Fibroblast of skin of abdomen (primary cell): ENCODE measurements at places on chromosomes 16 and 17.

DNA sequence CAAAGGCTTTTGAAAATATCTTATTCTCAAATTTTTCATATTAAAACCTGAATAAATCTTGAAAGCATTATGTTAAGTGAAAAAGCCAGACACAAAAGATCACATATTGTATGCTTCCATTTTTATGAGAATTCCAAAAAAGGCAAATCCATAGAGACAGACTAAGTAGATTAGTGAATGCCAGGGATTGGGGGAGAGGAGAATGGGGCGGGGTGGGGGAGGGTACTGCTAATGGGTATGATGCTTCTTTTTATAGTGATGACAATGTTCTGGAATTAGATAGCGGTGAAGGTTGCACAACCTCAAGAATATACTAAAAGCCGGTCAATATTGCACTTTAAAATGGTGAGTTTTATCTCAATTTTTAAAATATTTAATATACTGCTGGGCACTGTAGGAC, 44.0 kb downstream of the XPO6 start:
- DNase-seq, result no peak

GRCh38 chr17:36869441-36869840, 67.8 kb upstream of the LHX1 start:
- no peak for DNase-seq

DNA sequence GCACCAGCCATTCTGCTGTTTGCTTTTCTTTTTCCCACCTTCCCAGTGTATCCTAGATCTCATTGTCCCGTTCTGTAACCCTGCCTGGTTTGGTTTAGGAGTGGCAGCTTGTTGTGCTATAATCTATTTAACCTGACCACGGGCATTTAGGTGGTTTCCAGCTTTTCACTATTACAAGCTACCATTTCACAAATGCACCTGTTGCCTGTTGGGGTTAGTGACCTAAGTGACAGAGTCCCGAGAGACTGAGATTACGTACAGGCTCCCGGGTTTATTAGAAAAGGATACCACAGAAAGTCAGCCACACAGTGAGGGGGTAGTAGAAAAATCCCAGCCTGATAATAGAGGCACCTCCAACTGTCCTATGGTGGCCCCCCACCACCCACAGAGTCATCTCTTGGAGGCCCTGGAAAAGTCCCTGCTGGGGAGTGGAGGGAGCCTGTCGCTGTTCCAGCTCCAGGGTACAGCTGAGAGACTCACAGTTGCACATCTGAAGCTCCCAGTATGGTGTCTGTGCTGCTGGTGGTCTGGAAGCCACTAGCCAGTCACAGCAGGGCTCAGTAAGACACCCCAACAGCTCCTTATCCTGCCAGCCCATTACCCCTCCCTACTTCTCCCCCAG, 21.2 kb downstream of the CLEC16A start:
- DNase-seq, result no peak

- no peak for DNase-seq
These were observed 961 bp downstream of the AMFR start for GRCh38 chr16:56424404-56424764.

DNA sequence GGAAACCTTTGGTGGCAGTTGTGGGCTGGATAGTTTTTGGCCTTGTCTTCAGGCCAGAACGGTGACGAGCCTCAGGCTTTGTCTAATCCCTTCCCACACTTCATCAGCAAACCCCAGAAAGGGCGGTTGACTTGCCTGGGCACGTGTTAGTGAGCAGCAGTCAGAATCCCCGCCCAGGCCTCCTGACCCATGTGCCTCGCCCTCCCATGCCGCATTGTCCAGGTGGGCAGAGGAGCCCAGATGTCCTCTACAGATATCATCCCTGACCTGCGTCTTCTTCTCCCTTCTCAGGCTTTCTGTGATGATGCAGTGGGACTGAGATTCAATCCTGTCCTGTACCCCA, 82.5 kb downstream of the OR1D5 start:
- no peak for DNase-seq

- peak; percentile 86 for DNase-seq
These were observed 31.4 kb downstream of the B9D1 start for GRCh38 chr17:19331134-19331533.

- peak; percentile 81 for DNase-seq
These were observed 98.9 kb downstream of the N4BP1 start for GRCh38 chr16:48511071-48511540.

DNA sequence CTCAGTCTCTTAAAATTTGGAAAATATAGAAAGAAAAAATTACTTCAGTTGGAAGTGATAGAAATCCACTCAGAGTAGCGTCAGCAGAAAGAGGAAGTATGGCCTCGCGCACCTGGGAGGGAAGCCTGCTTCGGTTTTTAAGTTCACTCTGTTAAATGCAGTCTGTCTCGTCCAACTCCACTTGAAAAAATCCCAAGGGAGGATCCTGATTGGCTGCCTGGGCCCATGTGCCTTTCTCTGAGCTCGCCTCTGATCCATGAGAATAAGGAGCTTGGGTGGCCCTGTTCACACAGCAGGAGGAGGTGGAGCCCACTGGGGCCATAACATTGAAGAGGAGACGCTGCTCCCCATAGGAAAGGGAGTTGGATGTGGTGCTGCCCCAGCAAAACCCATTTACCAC, 40.7 kb downstream of the DNAJA2 start:
- DNase-seq, result no peak

GRCh38 chr16:48125888-48126287, 29.9 kb downstream of the ABCC12 start:
- peak; percentile 27 for DNase-seq

DNA sequence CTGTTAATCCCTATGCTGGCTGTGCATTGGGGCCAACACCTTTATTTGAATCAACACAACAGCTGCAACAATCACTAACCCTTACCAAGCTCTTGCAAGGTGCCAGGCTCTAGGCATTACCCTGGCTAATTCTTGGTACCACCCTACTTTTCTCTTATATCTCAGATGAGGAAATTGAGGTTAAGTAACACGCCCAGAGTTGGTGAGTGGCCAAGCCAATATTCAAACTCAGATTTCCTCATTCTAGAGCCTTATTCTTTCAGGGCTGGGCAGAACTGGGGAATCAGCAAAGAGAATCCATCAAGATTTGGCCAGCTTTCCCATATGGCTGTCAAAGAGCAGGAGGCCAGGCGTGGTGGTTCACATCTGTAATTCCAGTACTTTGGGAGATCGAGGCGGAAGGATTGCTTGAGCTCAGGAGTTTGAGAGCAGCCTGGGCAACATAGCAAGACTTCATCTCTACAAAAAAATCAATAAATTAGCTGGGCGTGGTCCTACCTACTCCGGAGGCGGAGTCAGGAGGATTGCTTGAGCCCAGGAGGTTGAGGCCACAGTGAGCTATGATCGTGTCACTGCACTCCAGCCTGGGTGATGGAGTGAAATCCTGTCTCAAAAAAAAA, 23.7 kb downstream of the ARSG start:
- no peak for DNase-seq

DNA sequence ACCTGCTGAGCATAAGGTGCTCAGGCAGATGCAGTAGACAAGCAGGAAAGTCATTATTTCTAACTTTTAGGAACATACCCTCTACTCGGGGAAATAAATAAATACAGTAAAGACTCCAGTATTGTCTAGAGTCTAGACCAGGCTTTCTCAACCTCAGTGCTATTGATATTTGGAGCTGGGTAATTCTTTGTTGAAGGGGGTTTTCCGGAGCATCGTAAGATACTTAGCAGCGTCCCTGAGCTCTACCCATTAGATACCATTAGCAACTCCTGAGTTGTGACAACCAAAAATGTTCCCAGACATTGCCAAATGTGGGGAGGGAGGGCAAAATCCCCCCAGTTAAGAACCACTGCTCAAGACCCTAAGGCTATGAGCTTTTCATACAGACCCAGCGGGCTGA, 21.1 kb downstream of the EPOP start:
- DNase-seq, result no peak

DNA sequence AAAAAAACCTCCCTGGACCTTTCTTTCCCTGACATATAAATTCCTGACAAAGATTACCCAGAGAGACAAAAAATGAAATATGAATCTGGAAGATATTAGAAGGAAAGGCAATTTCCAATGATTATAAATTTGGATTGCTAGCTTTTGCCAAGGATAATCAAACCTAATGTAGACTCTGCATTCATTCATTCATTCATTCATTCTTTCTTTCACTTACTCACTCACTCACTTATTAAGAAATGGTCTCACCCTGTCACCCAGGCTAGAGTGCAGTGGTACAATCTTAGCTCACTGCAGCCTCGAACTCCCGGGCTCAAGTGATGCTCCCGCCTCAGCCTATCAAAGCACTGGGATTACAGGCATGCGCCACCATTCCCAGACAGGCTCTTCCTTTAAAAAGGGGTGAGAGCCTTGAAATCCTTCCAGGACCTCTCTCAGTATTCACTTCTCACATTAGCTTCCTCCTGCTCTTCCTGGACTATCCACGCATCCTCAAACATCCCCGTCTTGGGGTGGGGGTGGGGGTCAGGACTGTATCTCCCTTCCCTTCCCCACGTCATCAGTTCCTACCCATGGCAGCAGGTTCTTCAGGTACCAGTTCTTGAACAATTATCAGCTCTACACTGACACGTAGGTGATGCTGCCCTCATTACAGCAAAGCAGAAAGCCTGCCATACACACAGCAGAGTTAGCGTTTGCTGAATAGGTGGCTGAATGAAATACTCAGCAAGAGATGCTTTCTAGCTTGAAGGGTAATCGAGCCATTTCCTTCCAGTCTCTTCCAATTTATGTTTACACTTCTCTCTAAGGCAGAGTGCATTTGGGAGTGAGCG, 19.8 kb downstream of the PRPSAP1 start:
- DNase-seq, result no peak

- no peak for DNase-seq
These were observed 1.2 kb downstream of the C1QTNF8 start for GRCh38 chr16:1094601-1095449.

- DNase-seq, result peak; percentile 64
These were observed 19.8 kb downstream of the COX4I1 start for GRCh38 chr16:85819245-85819644.

- peak; percentile 70 for DNase-seq
These were observed 1.6 kb downstream of the MRM1 start for GRCh38 chr17:36602924-36603384.

- DNase-seq, result no peak
These were observed 3.0 kb downstream of the CDT1 start for GRCh38 chr16:88806491-88807111.

- DNase-seq, result peak; percentile 95
These were observed 1.5 kb downstream of the LRRC3C start for GRCh38 chr17:39928858-39929645.

DNA sequence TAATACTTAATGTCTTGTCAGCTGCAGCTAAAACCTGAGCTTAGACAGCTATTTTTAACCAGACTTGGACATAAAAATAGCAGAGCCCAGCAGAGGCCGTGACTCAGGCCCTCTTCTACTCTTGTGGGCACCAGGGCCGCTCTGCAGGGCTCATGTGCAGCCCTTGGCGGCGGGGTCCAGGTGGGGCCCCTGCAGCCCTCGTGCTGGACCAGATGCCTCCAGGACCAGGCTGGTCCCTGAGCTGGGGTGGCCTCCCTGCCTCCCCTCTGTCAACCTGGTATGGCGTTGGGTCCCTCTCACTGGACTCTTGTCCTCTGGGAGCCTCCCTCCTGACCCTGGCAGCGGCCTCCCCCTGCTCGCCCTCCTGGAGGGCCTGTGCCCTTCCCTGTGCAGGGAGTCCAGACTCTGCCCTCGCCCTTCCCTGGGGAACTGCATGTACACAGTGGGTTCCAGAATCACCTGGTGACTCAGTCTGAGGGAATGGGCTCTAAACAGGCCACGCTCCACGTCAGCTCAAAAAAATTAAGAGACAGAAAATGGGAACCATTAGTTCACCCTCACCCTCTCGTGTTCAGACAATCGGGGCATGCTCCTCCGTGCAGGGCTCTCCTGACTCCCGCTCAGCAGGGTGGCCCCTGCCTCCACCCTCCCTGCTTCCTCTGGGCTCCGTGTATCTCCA, 9.7 kb downstream of the CDK5R1 start:
- peak; percentile 85 for DNase-seq

DNA sequence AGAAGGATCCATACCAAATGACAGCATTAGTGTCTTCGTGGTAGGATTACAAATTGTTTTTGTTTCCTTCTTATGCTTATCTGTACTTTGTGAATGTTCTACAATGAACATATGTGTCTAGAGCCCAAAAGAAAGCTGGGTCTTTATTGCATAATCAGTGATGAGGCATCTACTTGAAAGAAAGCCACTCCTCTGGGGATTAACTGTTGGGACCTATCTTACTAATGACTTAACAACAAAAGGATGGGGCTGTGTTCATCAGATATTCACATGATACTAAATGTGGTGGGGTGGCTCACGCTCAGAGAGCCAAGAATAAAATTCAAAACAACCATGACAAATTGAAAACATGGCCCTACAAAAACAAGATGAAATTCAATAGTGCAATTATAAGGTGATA, 160.2 kb downstream of the RGS9 start:
- DNase-seq, result peak; percentile 71

DNA sequence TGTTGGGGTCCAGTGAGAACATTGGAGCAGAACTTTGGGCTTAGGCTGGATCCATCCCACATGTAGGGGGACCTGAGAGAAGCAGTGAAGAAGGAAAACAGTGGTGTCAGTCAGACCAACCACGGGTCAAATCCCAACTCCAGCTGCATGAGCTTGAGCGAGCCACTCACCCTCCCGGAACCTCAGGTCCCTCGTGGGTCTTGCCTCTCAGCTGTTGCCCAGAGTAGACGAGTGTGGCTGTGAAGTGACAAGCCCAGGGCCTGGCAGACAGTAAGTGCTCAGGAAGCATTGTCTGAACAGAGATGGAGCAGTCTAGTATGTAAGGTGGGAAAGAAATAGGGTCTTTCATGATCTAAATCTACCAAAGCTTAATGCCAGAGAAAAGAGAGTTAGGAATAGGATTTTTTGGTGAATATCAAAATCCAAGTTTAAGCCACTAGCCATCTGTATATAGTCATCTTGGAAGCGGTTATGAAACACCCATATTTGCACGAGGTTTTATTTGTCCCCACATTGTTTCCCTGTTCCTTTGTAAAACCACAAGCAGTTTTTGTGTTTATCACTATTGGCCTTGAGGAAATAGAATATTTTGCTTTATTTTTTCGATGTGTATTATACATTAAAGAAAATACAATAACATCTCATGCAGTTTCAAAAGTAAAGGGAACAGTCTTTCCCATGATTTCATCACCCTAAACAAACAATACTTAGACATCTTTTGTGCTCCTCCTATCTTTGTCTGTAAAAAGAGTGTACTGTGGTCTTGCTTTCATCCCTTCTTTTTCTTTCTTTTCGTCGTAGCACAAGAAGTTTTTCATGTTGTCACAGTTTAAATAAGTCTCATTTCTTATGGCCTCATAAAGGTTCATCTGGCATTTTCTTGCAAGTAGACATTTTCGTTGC, 112.0 kb downstream of the CLEC16A start:
- peak; percentile 58 for DNase-seq

DNA sequence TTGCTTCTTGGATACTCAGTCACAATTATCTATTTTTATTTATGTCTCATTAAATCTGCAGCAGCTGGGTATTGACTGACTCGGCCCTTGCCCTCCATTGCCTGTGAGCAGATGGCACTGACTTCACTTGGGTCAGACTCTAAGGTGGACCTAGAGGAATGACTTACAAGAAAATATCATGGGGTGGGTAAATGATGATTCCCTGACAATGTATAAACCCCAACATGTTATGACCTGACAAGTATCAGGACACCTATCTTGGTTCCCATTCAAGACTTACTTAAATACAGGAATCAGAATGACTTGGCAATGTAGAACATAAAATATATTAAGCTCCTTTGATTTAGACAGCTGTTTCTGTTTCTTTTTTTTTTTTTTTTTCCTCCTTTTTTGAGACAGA, 953.5 kb downstream of the CDH11 start:
- DNase-seq, result no peak
